ENCODE measurements at places on chromosomes 5 and 9.
A peak's percentile ranks its signal among the peaks of the same experiment; 100 is the strongest.

- no peak for DNase-seq
Observed at GRCh38 chr5:63811961-63812360, 150.3 kb downstream of the HTR1A start.

GRCh38 chr5:89721931-89722330 is 687.6 kb downstream of the CETN3 start:
- DNase-seq = no peak

GRCh38 chr9:129866394-129867135 is 31.3 kb downstream of the USP20 start:
- peak; percentile 63 for DNase-seq

DNA sequence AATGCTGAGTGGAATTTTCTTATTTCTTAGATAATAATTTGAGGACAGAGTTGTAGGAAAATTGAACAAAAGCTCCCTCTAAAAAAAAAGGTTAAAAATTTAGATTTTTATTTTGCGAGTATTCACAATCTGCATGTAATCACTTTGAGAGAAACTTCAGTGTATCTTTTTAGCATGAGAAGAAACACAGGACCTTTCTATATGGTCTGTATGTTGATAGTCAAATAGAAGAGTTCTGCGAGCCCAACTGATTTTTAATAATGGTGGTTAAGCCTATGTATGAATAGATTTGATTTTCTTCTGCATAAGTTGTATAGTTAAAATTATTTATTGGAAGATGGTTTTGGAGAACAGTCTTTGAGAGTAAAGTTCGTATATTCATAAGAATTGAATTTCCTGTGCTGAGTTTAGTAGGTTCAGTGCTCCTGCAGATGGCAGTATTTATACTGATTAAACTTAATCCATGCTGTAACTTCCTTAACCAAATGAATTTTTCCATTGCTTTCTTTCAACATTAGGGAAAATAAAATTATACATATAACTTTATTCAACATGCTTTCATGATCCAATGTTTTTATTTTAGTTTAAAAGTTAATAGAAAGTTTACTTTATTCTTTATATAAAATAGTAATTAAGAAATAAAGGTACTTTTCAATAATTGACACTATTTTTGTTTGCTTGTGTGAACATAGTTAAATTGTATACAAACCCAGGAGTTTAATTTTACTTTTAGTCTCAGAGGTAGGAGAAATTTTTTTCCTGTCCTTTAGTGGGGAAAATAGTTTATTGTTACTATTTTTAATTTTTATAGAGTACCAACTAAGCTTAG is 19.6 kb downstream of the TCERG1 start:
- no peak for DNase-seq

- no peak for DNase-seq
Observed at GRCh38 chr5:27381686-27382085, 343.3 kb upstream of the CDH9 start.

- DNase-seq = no peak
Observed at GRCh38 chr9:38652044-38652443, 31.6 kb upstream of the ANKRD18A start.

- no peak for DNase-seq
Observed at GRCh38 chr5:43418561-43418960, 6.4 kb upstream of the CCL28 start.

DNA sequence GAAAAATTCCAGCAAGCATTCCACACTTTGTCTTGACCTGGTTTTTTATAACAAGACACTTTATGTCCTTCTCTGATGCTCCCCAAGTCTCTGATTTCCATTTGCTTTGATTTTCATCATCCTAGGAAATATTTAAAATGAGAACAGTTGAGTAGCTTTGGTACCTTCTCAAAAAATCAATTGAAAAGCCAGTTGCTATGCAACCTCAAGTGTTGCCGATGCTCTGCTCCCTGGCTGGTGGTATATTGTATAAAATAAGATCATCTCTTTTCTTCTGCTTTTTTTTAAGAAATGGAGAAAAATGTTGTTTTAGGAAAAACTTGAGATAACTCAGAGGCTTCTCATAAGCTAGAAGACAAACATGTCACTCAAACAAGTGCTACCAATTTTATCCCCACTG is 109.7 kb downstream of the ZNF354C start:
- DNase-seq = no peak

GRCh38 chr9:6229619-6230018 is 14.0 kb downstream of the IL33 start:
- no peak for DNase-seq

- DNase-seq = no peak
Observed at GRCh38 chr5:62579761-62580160, 1.1 kb downstream of the LRRC70 start.

GRCh38 chr9:132241840-132242620 is 80.2 kb downstream of the NTNG2 start:
- DNase-seq = peak; percentile 71

- DNase-seq = no peak
Observed at GRCh38 chr5:39780347-39780746, 355.6 kb upstream of the DAB2 start.

DNA sequence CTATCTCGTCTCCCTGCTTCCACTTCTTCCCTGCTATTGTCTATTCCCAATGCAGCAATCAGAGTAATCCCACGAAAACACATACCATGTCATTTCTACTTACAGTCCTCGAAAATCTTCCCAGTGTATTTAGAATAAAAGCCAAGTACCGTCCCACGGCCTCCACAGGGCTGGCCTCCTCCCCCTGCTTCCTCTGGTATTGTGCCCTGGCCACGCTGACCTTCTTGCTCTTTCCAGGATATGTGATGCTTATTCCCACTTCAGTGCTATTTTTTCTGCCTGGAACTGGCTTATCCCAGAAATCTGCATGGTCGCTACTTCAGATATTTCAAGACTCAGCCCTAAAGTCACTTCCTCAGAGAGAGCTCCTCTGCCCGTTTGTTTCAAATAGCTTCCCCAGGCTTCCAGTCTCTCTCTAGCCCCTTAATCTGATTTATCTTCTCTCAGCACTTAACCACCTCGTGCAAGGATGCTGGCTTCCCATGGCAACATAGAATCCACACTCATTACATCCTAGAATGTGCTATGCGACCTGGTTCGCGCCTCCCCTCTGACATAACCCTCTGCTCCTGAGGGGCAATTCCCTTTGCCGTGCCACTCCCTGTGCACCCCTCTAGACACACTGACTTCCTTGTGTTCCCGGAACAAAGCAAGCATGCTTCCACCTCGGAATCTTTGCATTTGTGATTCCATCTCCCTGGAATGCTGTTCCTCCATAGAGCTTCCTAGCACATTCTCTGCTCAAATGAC is 365.9 kb downstream of the ZSWIM6 start:
- no peak for DNase-seq

GRCh38 chr5:143275512-143276363 is 127.7 kb downstream of the NR3C1 start:
- no peak for DNase-seq

DNA sequence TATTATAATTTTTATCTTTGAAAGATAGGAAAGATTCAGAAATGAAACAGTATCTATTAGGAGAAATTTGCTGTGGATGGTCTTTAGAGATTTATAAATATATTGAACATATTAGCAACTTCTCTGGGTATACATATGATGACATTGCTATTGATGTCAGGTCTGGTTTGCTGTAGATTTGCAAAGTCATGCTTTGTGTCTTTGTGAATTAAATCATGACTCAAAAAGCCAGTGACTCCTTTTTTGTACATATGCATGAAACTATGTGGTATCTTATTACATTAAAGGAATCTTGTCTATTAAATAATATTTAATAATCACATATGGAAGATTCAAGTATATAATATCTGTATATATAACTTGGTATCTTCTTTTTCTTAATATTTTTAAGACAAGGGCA is 141.9 kb downstream of the ST8SIA4 start:
- DNase-seq = no peak

GRCh38 chr9:76215066-76215465 is 179.2 kb downstream of the RFK start:
- no peak for DNase-seq

DNA sequence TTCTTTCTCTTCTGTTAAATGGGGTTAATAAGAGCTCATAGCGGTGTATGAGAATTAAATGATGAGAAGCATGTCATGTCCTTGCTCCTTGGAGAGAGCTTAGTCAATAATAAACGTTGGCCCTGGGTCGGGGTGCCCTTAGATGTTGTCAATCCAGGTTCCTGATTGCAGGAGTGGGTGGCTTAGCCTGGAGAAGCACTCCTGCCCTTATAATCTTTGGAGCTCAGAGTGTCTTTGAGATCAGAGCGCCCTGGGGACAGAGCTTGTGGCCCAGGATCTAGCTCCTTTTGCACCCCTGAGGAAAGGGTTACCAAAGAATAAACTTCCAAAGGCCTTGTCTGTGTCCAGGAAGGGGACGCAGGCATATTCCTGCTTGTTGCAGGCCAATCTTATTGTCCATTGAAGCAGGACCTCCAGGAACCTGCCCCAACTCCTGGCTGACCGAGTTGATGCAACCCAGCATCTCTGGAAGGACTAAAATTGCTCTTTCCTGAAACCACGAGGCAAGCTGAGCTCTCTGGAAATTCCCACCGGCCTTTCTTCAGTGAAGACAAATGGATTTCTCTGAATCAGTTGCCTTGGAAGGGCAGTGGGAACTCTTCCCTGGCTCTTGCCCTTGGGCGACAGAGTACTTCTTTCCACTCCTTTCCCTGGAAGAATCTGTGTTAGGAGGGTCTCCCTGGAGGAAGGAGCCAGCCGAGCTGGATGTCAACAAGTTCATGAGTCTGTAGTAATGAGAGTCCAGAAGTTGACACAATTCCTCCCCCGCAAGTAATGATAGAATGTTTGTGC is 6.4 kb upstream of the AMBP start:
- no peak for DNase-seq

DNA sequence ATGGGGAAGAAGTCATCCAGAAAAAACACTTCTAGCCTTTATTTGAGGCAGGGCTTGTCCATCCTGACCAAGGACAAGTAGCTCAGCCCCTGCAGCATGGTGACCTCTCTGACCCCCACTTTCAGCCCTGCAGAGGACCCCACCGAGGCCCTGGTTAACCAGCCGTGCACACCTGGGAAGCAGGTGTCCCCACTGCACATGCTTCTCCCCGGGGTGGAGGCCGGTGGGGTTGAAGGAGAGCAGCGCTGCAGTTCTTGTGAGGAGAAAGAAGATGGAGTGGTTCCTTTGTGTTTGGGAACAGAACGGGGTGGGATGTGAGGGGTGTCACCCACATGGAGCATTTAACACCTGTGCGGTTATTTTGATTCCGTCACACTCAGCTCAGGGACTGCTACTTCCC is 21.1 kb upstream of the ZBTB34 start:
- DNase-seq = no peak

DNA sequence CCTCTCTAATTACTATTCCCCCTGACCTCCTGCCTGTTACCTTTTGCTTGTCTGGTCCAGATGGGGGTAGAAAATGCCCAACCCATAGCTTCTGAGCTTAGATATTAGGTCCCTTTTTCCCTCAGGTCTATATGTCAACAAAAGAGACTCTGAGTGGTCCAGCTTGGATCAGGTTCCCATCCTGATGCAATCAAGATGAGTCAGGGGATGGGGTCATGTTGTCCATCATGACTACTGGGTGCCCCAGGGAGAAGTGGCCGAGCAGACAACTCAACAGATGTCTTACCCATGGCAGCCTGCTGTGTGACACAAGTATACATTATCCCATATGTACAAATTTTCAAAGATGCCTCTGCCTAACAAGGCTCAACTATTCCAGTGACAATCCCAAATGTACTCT is 9.1 kb upstream of the ANKH start:
- DNase-seq = no peak

DNA sequence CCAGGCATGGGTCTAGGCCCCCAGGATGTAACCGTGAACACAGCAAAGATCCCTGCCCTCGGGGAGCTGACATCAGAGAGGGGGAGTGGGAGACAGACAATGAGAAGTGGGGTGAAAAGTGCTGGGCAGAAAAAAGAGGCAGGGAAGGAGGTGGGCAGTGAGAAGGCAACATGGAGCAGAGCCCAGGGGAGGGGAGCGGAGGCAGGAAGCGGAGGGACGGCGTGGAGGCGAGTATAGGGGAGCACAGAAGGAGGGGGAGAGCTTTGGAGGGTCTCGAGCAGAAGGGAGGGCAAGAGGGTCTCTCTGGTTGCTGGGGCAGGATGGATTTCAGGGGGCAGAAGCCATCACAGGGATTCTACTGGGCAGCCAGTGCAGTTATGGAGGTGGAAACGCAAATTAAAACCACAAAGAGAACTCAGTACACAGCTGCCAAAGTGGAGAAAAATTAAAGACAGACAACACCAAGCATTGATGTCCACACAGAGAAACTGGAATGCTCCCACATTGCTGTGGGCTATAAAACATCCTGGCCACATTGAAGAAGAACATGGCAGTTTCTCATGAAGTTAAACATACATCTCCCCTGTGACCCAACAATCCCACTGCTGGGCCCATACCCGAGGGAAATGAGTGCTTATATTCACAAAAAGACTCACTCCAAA is 21.1 kb upstream of the LAMC3 start:
- DNase-seq = no peak

GRCh38 chr9:21728781-21729180 is 73.7 kb upstream of the MTAP start:
- no peak for DNase-seq

DNA sequence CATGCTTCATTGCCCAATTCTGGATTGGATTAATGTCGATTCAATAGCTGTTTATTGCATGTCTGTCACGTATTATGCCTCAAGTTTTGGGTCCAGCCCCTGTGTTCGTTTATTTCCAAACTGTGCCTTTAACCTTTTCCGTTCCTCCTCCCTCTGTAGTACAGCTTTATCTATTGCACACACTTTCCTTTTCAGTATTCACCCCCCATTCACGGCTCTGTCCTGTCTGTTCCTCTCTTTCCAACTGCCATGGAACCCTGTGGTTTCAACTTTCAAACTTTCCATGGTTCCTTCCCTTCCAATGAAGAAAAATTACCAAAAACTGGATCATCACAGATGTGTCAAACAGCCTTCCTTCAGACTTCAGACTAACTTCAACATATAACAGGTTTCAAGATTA is 17.1 kb downstream of the SMARCA2 start:
- no peak for DNase-seq

- no peak for DNase-seq
Observed at GRCh38 chr5:140358738-140359310, 1.2 kb upstream of the SLC4A9 start.
